IMR-90 (cell line): ENCODE measurements at places on chromosomes 2 and 18. TPM values are rescaled to one million over a fixed set of nuclear protein-coding genes. Genes with fewer than 3 reads are reported as not detected.
A peak's percentile ranks its signal among the peaks of the same experiment; 100 is the strongest.

- H3K27me3 ChIP-seq, result no peaks in the 10 kb centered on the region
- no peaks in the 10 kb centered on the region for H3K36me3 ChIP-seq
- DNase-seq, result peak; percentile 27
- H3K4me3 ChIP-seq, result no peak overlapping the region
Measured at GRCh38 chr18:68667121-68667520, 47.8 kb downstream of the TMX3 start.

GRCh38 chr2:33380001-33380609 is 96.3 kb upstream of the RASGRP3 start:
- no peak for DNase-seq
- H3K27ac ChIP-seq, result no peak overlapping the region
- peaks cover 3% of the 10 kb centered on the region for H3K4me1 ChIP-seq
- peaks cover 18% of the 10 kb centered on the region for H3K36me3 ChIP-seq
- no peaks in the 10 kb centered on the region for H3K27me3 ChIP-seq

- no peaks in the 10 kb centered on the region for H3K27me3 ChIP-seq
- DNase-seq, result peak; percentile 63
- peaks cover 6% of the 10 kb centered on the region for H3K4me1 ChIP-seq
- H3K27ac ChIP-seq, result peak overlapping the region; percentile 28; the same call in 1 of the 2 replicates
Measured at GRCh38 chr2:58131191-58132011, 84.8 kb downstream of the VRK2 start.

The PUM2 gene
- total RNA-seq, result 35.6 and 38.4 TPM in 2 replicates

DNA sequence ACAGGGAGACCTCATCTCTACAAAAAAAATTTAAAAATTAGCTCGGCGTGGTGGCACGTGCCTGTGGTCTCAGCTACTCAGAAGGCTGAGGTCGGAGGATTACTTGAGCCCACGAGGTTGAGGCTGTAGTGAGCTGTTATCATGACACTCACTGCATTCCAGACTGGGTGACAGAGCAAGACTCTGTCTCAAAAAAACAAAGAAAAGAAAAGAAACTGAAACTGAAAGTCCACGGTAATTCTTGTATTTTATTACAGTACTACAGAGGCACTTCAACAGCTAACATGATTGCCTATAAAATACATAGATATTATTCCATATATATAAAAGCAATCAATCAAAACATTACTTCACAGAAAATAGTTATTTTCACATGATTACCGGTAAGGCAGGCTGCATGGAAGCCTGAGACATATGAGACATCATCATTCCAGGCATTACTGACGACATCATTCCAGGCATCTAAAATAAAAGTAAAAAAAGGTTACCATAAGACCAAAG is 23.1 kb downstream of the PRPF40A start:
- DNase-seq, result peak; percentile 82
- peaks cover 7% of the 10 kb centered on the region; the same call in 1 of the 2 replicates for H3K36me3 ChIP-seq
- peak overlapping the region; percentile 40; the same call in 1 of the 2 replicates for H3K4me3 ChIP-seq
- H3K27ac ChIP-seq, result peak overlapping the region; percentile 53; the same call in 1 of the 2 replicates
- no peaks in the 10 kb centered on the region for H3K27me3 ChIP-seq
- H3K4me1 ChIP-seq, result peaks cover 2% of the 10 kb centered on the region; the same call in 1 of the 2 replicates

DNA sequence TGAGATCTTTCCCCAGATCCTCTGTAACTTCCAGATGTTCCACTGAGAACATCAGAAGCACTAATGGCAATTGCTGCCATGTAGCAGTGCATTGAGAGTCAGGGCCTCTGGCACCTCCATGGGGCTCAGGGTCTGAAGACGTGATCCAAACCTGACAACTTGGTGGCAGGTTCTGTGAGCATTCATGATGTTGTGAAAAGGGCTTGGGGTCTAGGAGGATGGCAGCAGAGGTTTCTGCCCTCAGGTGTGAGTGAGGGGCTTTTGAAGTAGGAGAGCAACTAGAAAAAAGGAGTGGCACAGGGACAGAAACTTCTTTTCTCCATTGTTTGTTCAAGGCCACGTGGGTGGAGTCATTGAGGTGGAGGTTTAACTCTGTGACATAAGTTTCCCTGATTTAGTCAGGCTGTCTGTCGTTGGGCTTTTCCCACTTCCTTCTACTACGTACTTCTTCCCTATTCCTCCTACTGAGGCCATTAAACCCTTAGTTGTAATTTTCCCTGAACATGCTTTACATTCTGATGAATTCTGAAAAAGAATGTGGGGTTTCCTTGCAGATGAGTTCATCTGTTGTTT is 13.1 kb downstream of the CFLAR start:
- H3K27me3 ChIP-seq, result no peaks in the 10 kb centered on the region
- H3K4me3 ChIP-seq, result no peak overlapping the region
- H3K4me1 ChIP-seq, result peaks cover 33% of the 10 kb centered on the region
- peak; percentile 89 for DNase-seq
- peaks cover 5% of the 10 kb centered on the region for H3K36me3 ChIP-seq

DNA sequence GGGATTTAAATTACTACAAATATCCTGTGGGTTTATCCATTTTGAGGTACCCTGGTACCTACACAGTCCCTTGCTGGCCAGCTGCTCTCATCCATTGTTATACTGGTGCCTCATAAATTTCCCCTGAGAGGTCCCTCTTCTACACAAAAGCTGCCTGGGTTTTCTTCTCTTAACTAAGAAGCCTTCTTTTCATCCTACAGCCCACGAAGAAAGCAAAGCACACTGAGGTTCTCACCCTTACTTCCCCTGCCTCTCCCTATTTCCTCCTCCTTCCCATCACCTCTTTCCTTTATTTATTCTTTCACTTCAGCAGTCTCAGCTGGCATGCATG is 154.9 kb downstream of the CSRNP3 start:
- no peak for DNase-seq
- no peaks in the 10 kb centered on the region for H3K36me3 ChIP-seq
- H3K27me3 ChIP-seq, result no peaks in the 10 kb centered on the region
- no peak overlapping the region for H3K4me3 ChIP-seq

DNA sequence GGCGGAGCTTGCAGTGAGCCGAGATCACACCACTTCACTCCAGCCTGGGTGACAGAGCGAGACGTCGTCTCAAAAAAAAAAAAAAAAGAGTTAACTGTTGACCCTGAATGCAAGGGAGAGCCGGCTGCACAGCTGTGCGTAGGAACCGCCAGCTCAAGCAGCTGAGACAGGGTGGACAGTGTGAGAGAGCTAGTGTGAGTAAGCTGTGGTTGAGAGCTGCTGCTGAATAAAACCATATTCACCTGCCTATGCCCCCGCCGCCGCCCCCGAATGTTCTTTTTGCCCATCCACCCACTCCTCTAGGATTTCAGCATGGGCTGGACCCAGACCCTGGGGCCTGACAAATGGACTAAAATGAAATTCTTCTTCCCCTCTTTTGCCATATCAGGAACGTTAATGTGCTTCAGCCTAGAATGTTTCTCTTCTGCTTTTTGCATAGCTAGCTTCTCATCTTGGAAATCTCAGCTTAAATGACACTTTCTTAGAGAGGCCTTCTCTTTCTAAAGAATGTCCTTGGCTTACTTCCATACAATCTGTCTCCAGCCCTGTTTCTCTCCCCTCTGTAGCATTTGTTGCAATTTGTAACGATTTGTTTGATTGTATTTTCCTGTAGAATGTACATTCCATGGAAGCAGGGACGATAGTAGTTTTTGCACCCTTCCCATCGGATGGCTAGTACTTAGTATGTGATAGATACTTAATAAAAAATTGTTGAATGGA is 142.7 kb downstream of the KLHL14 start:
- no peak overlapping the region for H3K27ac ChIP-seq
- H3K4me1 ChIP-seq, result no peaks in the 10 kb centered on the region
- no peak for DNase-seq
- no peak overlapping the region for H3K4me3 ChIP-seq

The TBR1 gene
- total RNA-seq, result not detected in 2 replicates
